ENCODE measurements at places on chromosomes 1 and 21.
A peak's percentile ranks its signal among the peaks of the same experiment; 100 is the strongest.

DNA sequence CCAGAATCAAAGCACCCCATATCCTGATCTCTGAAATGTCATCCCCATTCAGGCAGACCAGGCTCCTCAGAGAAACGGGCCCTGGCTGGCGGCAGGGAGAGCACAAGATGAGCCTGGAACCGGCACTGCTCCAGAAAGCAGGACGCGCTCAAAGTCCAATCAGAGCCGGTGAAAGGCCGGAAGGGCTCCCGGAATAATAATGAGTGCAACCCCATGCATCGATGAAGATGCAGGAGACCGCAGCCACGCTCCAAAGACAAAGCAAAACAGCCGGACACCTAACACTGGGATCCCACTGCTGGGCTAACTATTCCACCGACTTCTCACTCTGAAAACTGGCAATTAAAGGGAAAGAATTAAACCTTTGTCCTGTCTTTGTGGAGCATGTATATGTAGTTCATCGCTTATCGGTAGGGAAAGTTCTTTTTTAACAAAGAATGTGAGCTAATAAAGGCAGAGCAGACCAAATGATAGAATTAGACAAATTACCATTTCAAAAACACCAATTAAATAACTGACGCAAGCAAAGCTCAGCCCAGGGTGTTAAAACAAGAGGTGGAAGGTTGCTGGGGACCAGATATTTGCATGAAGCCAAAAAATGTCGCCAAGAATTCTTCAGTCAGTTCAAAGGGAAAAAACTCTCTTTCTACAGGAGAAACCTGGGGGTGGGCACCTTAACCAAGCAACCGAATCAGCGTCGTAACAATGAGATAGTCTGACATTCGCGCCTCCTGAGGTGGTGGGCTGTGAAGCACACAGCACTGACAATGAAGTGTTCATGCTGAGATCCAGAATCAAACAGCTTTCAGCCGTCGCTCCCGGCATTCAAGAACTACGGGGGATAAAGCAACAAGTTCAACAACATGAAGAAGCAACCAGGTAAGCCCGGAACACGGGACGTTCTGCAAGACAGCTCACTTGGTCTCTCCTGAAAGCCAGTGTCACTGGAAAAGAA lies 95.2 kb downstream of the NPHP4 start:
- H3K27ac ChIP-seq: no peak overlapping the region
- H3K36me3 ChIP-seq: peaks cover 7% of the 10 kb centered on the region
- no peak overlapping the region for H3K4me3 ChIP-seq
- peaks cover 8% of the 10 kb centered on the region for H3K4me1 ChIP-seq

DNA sequence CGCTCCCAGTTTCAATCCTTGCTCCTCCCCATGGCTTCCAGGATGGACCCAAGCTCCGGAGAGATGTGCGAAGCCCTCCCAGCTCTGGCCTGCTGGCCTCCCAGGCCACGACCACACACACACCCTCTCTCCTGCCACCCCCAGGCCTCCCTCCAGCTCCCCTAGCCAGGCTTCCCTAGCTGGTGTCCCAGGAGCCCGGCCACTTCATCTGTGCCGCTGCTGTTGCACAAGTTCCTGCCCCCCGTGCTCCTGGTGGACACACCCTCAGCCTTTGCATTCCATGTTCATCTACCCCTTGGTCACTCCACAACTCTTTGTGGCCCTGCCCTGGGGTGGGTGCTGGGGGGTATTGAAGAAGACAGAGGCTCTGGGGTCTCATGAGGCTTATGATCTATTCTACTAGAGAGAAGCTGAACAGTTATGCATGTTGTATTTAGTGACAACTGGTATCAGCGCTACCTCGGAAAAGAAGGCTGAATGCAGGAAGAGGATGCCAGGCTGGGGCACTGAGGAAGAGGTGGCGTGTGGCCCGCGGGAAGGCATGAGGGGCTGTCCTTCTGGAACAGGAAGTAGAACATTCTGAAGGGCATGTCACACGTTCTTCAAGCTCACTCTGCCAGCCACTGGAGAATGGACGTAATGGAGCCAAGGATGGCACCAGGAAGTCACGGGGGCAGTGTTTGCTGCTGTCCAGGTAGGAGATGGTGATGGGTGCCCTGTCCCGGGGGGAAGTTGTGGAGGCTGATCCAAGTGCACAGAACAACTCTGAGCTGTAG lies 172.4 kb downstream of the PSMG1 start:
- H3K27ac ChIP-seq: no peak overlapping the region
- H3K36me3 ChIP-seq: no peaks in the 10 kb centered on the region
- no peaks in the 10 kb centered on the region for H3K27me3 ChIP-seq
- DNase-seq: no peak
- no peak overlapping the region for H3K4me3 ChIP-seq

DNA sequence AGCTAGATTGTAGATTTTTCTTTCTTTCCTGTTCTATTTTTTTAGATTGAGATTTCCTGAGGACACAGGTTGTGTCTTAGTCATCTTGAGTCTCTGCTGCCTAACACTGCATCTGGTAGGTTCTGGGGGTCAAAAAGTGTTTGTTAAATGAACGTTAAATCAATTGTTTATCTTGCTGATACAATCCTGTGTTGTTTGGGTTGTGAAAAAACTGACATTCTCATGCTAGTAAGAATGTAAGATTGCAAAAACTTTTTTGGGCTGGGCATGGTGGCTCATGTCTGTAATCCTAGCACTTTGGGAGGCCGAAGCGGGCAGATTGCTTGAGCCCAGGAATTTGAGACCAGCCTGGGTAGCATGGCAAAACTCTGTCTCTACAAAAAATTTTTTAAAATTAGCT lies 3.4 kb downstream of the CTSK start:
- no peak overlapping the region for H3K27ac ChIP-seq
- peaks cover 2% of the 10 kb centered on the region for H3K36me3 ChIP-seq
- no peaks in the 10 kb centered on the region for H3K27me3 ChIP-seq
- peaks cover under 1% of the 10 kb centered on the region for H3K4me1 ChIP-seq

GRCh38 chr1:23544444-23545389 lies 13.7 kb upstream of the E2F2 start:
- no peaks in the 10 kb centered on the region for H3K27me3 ChIP-seq
- peak; percentile 84 for DNase-seq
- no peak overlapping the region for H3K4me3 ChIP-seq
- H3K36me3 ChIP-seq: no peaks in the 10 kb centered on the region
- no peak overlapping the region for H3K27ac ChIP-seq

GRCh38 chr1:225720937-225721336 lies 56.7 kb upstream of the SRP9 start:
- DNase-seq: no peak
- no peak overlapping the region for H3K27ac ChIP-seq
- H3K4me1 ChIP-seq: no peaks in the 10 kb centered on the region
- H3K27me3 ChIP-seq: peaks cover 4% of the 10 kb centered on the region
- no peak overlapping the region for H3K4me3 ChIP-seq
- no peaks in the 10 kb centered on the region for H3K36me3 ChIP-seq

DNA sequence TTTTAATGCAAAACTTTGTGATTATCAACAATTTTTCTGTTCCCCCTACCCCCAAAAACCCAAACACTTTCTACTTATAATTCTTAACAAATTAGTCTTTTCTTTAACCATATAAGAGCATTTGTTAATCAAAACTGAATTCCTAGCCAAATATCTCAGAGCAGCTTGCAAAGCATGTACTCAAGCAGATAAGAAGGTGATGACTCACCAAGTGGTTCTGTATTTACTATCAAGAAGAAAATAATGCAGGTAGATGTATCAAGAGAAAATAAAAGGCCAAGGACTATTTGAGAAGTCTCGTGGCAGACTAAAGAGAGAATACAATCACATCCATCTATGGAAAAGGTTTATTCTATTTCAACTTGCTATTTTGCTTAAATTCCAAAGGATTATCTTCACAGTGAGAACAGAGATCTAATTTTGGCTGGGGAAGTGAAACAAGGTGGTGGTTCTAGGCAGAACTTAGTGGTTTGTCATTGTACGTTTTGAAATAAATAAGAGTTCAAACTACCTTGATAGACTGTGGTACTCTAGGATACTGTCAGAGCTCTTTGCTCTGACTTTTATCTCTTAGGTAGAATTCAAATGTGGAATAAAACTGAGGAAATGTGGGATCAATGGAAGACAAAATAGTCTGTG lies 94.7 kb upstream of the NRIP1 start:
- no peak overlapping the region for H3K4me3 ChIP-seq
- H3K27ac ChIP-seq: no peak overlapping the region
- DNase-seq: no peak
- no peaks in the 10 kb centered on the region for H3K36me3 ChIP-seq

DNA sequence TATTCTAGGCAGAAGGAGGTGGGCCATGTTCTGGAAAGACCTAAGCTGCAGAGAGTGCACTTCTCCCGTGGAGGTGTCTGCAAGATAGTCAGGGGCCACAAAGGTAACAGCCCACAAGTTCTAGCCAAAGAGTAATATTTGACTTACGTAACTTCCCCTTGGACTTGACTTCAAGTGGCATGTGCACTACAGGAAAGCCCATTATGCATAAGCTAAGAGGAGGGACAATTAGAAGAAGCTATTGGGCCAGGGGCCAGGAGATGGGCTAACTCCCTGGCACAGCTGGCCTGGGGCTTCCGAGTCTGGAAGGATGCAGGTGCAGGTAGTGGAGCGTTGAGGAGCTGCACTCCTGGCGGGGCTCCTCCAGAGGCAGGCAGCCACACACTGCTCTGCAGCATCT lies 58.3 kb downstream of the ERG start:
- H3K36me3 ChIP-seq: no peaks in the 10 kb centered on the region
- no peak overlapping the region for H3K4me3 ChIP-seq
- H3K27me3 ChIP-seq: no peaks in the 10 kb centered on the region
- no peak for DNase-seq
- peaks cover 20% of the 10 kb centered on the region for H3K4me1 ChIP-seq
- H3K27ac ChIP-seq: no peak overlapping the region

- no peak overlapping the region for H3K4me3 ChIP-seq
- H3K27ac ChIP-seq: no peak overlapping the region
- no peaks in the 10 kb centered on the region for H3K36me3 ChIP-seq
- DNase-seq: no peak
- no peaks in the 10 kb centered on the region for H3K27me3 ChIP-seq
Observed at GRCh38 chr1:59674595-59674994, 140.2 kb upstream of the HOOK1 start.

DNA sequence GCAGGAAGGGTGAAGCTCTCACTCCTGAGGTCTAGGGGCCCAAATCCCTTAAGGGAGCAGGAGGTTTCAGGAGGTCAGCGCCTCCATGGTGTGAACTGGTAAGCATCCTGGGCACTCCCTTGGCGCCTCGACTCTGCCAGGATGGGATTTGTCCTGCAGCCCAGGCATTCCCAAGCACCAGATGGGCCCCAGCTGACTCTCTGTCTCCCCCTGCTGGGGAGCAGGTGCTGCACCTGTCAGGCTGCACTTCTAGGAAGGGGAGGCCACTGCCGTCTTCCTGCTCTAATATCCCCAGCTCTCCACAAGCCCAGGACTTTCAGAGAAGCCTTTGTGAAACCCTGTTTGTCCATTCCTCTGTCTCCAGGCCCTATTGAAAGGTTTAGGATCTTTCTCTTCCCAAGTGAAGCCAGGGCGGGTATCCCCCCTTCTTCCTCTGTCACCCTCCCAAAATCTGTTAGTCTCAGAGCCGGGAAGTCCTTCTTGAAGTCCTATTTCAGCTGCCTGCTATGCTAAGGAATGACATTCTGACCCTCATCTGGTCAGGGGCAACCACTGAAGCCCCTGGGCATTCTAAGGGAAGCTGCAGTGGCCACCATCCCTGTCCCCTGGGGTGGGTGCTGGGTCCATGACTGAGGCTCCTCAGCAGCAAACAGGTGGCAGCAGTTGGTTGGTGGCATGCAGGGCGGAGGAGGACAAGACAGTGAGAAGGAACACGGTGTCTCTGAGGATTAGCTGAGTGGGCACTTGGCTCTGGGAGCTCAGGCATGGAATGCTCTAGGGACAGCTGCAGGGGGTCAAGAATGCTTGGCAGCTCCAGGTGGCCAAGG lies 3.2 kb downstream of the MYBPH start:
- H3K27me3 ChIP-seq: peaks cover 9% of the 10 kb centered on the region
- peak; percentile 51 for DNase-seq
- H3K4me1 ChIP-seq: peaks cover 8% of the 10 kb centered on the region

GRCh38 chr21:41068967-41069642 lies 98.9 kb upstream of the BACE2 start:
- no peaks in the 10 kb centered on the region for H3K27me3 ChIP-seq
- no peaks in the 10 kb centered on the region for H3K36me3 ChIP-seq
- DNase-seq: peak; percentile 79
- peaks cover 7% of the 10 kb centered on the region for H3K4me1 ChIP-seq
- H3K4me3 ChIP-seq: no peak overlapping the region

DNA sequence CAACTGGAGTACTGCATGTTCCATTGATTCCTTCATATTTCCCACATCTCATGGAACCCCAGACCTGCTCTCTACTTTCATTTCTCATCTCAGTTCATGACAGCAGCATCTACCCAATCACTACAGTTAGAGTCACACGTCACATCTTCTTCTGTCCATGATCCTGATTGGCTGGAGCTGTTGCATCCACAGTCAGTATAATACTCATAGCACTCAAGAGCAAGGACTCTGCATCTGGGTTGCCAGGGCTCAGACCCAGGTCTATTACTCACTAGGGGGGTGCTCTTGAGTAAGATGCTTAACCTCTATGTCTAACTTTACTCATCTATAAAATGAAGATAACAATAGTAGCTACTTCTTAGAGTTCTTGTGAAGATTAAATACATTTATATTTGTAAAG lies 4.4 kb upstream of the XPR1 start:
- DNase-seq: no peak
- no peaks in the 10 kb centered on the region for H3K27me3 ChIP-seq
- no peak overlapping the region for H3K4me3 ChIP-seq
- H3K27ac ChIP-seq: no peak overlapping the region

DNA sequence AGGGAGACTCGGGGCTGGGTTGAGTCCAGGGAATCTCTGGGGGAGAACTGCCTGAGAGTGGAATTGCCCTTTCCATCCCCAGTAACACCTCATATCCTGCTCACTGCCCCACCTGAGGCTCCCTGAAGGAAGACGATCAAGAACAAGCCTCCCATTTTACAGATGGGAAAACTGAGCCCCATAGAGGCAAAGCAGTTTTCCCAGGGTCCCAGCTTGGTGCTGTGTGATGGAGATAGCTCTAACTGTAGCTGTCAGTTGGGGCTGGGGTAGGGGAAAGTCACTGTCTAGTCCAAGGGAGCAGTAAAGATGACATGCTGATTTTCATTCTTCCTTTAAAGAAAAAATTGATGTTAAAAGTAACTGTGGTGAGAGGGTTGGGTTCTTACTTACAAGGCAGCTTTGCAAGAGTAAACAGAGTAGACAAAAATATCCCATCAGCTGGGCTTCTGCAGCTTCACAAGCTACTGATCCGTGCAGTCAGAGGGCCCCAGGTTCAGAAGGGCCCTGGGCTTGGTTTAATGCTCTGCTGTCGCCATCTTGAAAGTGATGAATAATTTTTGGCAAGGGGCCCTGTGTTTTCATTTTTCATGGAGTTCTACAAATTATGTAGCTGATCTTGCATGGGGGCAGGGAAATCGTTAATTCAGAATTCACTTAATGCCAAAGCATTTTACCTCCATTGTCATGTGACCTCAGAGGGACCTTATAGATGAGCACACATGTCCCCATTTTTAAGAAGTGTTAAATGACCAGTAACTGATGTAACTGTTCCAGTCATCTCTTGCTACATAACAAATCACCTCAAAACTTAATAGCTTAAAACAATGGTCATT lies 17.6 kb upstream of the TNFRSF1B start:
- H3K36me3 ChIP-seq: no peaks in the 10 kb centered on the region
- no peak for DNase-seq
- no peak overlapping the region for H3K27ac ChIP-seq
- H3K27me3 ChIP-seq: peaks cover 10% of the 10 kb centered on the region
- peaks cover 3% of the 10 kb centered on the region for H3K4me1 ChIP-seq
